ENCODE measurements at places on chromosomes 7 and 10.

DNA sequence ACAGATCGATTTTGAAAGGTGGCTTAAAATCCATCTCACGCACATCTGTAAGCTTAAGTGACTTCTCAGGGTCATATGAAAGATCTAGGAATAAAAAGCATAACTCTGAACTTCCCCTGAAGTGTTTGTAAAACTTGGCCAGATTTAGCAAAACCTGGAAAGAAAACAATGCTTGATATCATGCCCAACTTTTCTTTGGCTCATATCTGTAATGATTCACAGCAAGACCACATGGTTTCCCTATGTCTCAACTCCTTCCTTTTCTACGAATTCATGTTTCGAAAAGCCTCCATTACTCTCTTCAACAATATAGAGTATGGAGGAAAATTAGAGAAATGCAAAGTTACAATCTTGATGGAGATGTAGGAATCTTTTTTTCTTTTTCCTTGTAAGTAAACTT, 20.1 kb upstream of the CABCOCO1 start:
- DNase-seq, result no peak

- no peak for DNase-seq
Observed at GRCh38 chr10:63008491-63008890, 124.6 kb upstream of the NRBF2 start.

DNA sequence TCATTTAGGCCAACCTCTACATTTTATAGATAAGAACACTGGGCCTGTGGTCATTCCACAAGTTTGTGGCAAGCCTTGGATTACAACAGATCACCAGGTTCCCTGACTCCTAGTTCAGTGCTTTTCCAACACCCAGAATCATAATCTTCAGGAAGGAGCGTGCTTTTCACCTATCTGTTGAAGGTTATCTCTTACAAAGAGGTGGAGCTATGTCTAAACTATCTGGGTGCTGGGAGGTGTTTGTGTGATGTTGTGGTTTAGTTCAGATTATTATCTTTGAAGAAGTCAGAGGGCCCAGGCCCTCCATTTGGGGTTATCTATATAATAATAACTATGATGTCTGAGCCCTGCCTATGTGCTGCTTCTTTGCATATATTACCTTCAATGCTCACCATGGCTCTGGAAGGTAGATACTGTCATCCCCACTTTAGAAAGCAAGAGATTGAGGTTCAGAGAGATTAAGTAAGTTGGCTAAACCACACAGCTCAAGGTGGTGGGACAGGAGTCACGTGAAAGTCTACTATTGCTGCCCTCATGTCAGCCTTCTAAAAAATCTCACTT, 24.0 kb downstream of the IL2RA start:
- no peak for DNase-seq

DNA sequence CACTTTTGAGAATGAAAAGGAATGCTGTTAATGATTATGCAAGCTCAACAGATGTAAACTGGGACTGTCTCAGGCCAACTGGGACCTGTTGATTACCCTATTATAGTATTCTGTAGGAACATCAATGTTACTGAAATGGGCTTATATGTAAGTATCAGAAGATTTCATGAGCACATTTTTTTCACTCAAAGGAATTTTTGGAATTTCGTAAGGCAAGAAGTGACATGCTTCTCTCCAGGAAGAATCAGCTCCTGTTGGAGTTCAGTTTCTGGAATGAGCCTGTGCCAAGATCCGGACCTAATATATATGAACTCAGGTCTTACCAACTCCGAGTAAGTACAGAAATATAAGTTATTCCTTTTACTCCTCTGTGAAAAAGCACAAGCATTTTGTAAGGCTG, 19.2 kb downstream of the NIPSNAP2 start:
- no peak for DNase-seq

DNA sequence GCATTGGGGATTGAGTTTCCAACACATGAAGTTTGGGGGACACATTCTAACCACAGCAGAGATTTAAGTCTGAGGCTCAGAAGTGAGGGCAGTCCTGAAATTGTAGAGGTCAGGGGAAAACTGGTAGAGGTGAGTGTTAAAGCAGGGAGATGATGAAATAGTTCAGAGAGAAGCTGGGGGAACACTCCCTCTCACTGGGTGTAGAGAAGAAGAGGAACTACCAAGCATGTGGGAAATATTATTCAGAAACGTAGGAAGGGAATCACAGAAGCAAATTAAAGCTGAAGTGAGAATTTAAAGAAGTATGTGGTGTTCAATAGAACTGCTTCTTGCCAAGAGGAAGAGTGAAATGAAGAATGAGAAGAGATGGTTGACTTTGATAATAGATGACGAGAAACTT, 121.5 kb upstream of the FAM3C start:
- no peak for DNase-seq

- no peak for DNase-seq
Observed at GRCh38 chr10:82889728-82890127, 1014.7 kb downstream of the NRG3 start.

DNA sequence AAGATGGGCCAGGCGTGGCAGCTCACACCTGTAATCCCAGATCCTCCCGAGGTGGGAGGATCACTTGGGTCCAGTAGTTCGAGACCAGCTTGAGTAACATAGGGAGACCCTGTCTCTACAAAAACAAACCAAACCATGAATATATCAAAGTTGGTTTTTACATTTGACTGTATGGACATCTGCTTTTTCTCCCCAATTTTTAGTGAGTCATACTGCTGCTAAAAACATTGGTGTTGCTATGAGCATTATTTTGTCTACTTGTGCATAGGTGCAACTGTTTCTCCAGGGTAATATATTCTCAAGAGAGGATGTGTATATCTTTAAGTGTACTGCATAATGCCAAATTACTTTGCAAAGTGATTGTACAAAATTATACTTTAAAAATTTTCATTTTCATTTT, 769 bp upstream of the TMEM248 start:
- DNase-seq, result no peak

DNA sequence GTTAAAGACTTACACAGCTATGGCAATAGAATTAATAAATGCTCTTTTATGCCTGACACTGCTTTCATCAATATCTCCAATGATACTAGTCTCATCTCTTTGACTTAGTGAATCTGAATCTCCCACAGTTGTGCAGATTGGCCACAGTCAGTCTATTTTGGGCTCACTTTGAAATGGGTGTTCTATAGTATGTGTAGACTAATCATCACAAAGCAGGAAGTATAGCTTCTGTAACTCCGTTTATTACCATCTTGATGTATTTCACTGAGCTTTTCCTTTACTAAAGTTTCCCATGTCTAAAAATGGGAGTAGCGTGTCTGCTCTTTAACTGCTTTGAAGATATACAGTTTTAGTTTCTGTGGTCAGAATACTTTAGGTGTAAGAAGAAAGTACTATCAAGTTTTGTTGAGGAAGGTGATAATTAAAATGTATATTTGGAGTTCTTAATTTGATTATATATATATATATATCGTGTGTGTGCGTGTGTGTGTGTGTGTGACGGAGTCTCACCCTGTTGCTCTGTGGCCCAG, 70.1 kb downstream of the ST7 start:
- DNase-seq, result no peak

DNA sequence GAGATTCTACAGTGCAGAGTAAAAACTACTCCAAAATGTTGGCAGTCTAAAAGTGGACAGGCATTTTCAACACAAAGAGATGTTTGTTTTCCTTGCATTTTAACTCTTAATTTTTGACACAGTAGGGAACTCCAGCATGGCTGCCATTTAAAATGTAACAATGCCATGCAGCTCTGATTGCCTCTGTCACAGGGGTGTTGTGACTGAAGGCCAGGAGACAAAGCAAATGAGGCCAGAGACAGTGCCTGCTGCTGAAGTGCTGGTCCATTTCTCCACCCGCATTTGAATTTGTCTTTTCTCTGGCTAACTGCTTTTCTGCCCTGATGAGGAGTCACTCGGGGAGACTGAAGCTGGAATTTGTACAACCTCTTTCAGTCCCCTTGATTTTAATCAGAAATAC, 710.6 kb upstream of the GALNT17 start:
- no peak for DNase-seq

DNA sequence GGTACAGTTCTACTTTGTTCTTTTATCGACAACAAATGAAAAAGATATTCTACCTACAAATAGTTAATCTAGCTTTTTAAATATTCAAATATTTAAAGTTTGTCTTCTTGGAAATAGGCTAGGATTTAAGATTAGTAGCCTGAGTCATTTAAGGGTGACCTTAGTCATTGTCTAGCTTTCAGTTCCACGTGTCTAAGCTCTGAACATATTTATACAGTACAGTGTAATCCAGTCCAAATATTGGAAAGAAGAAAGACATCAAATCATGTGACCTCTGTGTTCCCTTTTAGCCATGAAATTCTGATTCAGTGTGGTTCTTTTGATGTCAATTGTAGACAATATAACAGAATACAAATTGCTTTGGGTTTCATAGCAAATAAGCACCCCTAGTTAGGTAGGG, 121.1 kb downstream of the MALRD1 start:
- DNase-seq, result no peak

DNA sequence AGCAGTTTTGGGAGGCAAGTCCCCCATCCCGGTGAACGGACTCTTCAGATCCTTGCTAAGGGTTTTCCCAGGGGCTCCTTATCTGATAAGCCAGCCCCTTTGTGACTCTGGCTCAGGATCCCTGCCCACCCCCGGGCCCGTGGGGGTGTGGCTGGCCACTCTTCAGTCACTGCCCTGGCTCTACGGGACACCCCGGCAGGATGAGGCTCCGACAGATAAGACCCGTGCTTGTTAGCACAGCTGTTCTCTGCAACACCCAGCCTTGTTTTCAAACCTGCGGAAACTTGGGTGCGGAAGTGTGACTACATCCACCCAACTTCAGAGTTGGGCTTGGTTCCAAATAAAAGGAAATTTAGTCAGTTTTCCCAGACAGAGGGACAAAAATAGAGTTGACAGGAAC, 66.7 kb upstream of the PODXL start:
- no peak for DNase-seq

DNA sequence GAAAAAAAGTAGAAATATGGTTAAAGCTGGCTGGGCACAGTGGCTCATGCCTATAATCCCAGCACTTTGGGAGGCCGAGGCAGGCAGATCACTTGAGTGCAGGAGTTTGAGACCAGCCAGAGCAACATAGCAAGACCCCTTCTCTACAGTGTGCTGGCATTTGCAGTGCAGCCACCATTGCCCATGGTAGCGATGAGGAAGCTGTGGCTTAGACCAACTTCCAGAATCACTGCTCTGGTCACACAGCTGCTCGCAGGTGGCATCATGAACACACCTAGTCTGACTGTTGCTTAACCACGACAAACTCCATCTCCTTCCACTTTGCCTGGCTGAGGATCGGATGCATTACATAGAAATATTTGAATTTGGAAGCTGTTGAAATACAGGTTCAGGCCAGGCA, 137.1 kb downstream of the CUX1 start:
- DNase-seq, result no peak

DNA sequence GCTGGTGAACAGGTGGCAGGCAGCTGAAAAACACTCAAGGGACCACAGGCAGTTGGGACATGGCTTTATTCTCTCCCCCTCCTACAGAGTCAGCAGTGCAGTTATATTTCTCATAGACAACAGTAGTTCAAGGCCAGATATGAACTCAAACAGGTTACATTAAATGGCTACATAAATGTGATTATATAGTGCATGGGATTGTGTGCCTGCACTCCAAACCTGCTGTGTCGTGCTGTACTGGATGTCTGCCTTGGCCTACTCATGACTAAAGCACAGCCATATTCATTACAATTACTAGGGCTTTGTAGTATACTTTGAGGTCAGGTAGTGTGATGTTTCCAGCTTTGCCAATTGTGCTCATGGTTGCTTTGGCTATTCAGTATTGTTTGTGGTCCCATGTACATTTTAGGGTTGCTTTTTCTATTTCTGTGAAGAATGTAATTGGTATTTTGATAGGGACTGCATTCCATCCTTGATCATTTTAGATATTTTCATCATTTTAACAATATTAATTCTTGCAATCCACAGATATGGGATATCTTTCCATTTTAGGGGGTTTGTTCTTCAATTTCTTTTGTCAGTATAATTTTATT, 393.6 kb downstream of the CNTNAP2 start:
- no peak for DNase-seq

DNA sequence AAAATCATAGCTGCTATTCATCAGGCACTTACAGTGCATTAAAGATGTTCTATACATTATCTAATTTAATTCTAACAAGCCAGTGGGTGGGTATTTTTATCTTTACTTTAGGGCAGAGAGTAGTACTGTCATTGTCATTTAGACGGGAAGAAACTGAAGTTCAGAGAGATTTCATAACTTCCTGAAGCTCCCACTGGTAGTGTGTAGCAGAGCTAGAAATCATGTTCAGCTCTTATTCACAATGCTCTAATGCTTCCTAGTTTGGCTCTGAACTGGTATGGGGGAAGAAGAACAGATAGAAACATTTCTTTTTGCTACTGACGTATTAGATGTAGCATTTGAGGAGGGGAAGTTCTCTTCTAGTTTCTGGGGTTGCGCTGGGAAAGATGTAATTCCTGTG, 116.7 kb downstream of the CYP26A1 start:
- no peak for DNase-seq

GRCh38 chr7:134771889-134772288, 7.5 kb upstream of the CALD1 start:
- no peak for DNase-seq

DNA sequence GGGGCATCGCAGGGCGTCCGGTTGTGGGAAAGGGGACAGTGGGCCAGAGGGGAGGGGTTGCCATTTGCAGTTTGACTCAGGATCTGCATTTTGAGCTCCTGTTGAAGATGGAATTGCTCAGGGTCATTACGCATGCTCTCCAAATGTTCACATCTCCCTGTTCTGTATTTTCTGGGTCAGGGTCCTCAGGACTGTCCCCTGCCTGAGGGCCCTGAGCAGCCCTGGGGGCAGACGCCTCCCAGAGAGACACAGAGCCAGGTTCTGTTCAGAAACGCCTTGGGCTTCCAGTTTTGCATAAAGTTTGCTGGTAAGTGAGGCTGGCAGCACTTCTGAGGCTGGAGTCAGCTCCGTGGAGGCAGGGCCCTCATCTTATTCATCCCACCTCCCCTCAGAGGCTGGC, 34.1 kb upstream of the NUB1 start:
- DNase-seq, result no peak

- DNase-seq, result no peak
Observed at GRCh38 chr7:37211097-37211880, 237.4 kb downstream of the ELMO1 start.

GRCh38 chr7:33558549-33559323, 346.6 kb upstream of the BMPER start:
- no peak for DNase-seq

GRCh38 chr10:75121322-75121721, 9.9 kb downstream of the SAMD8 start:
- DNase-seq, result no peak

- DNase-seq, result no peak
Observed at GRCh38 chr10:85784792-85785191, 581.8 kb downstream of the GRID1 start.
